ENCODE measurements at places on chromosomes 1 and 21.

DNA sequence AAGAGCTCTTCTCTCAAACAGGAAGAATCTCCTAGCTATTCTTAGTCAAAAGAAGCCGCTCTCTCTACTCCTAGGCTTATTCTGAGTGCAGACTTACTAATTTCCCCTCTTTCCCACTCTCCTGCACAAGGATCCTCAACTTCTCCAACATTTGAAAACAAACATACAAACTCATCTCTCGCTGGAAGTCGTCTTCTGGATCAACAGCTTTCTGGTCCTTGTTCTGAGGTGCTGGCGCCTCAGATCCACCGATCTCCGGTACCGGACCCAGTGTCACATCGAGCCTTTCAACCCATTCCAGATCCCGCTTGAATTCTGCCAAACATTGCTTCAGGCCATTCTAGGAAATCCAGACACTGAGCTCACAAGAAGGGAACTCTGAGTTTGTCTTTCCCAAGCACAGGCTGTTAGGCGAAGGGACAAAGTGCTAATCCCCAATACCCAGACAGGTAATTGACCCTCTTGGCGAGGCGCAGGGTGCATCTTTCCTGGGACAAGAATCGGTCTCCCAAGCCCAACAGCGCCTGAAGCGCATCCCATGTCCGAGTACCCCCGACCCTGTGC is 696 bp downstream of the EBNA1BP2 start:
- no peak for DNase-seq

DNA sequence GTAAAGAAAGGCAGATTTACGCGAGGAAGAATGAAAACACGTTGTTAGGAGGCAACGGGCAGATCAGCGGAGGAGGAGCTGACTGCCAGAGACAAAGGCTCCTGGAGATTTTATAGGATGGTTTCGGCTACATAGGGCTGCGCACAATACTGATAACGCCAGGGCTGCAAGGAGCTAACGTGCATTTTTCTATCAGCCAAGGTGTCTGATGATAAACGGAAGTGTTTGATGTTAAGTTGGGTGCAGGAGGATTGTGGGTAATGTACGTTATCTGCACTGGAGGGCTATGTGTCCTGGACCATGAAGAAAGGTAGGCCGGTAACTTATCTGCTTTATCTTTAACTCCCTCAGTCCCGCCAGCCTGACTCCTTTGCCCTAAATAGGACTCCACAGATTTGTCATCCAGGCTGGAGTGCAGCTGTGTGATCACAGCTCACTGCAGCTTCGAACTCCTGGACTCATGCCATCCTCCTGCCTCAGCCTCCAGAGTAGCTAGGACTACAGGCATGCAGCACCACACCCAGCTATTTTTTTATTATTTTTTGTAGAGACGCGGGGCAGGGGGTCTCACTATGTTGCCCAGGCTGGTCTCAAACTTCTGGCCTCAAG is 29.6 kb downstream of the SETD4 start:
- DNase-seq, result no peak

DNA sequence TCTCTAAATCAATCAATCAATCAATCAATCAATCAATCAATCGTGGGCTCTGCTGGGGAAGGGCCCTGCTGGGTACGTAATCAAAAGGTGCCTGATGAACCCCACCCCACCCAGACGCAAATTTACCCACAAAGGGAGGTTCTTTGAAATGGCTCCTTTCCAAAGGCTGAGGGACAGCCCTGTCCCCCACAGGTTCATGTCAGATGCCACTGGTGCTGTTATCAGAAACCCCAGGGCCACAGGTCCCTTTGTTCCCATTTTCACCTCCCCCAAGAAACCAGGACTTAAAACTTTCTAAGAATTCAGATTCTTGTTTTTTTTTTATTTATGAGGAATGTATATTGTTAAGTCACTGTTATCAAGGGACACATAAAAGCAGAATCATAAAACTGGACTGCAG is 14.2 kb downstream of the CHRNB2 start:
- DNase-seq, result no peak

GRCh38 chr1:34759503-34760357 is at the start of gene GJB4:
TSS of gene GJB4 (plus strand) at chr1:34759740. CDS start at chr1:34761255, 1,515 bp downstream.
- no peak for DNase-seq

DNA sequence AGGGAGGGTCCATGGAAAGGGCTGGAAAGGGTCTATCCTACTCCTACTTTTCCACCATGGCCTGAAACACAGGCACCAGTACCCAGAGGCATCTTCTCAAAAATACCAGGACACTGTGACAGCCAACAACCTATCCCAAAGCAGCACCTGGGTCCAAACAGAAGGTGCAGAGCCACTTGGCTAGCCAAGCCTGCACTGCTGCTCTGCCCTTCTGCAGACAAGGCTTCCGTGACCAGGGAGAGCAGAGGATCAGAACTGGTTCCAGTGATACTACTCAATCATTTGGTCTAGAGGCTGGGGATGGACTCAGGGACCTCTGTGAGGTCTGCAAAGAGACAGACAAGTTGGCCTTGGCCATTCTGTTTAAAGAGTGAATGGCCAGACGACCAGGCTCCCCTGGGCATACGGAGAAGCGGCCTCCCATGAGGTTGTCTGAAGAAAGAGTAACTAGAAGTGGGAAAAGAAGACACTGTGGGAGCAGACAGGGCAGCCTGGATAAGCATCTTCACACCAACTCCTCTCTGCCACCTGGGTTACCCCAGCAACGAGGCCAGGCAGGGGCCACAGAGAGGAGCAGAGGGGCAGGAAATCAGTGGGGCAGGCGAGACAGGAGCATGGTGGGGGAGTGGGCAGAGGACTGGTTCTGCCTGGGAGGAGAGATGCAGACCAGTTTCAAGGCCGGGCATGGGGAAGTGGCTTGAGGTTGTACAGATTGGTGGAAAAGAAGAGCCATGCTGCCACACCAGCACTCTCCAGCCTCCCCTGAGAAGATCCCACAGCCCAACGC is 5.7 kb downstream of the KCNN3 start:
- DNase-seq, result no peak

DNA sequence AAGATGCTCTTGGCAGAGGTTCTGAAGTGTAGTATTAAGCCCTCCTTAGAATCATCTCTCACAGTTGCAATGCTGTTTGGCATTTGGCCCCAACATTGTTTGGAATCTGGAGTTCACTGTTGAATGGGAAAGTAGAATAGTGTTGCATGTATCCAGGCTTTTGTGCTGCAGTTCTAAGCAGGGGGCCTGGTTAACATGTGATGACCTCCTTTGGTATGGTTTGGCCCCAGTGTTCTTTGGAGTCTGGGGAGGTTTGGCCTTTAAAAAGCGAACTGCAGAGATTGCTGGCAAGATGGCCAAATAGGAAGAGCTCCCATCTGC is 61.8 kb upstream of the PLD5 start:
- DNase-seq, result no peak

GRCh38 chr1:26536081-26536480 is 6.5 kb downstream of the RPS6KA1 start:
- no peak for DNase-seq

- DNase-seq, result no peak
Measured at GRCh38 chr21:45974073-45975019, 7.2 kb upstream of the COL6A1 start.

- DNase-seq, result no peak
Measured at GRCh38 chr1:205424901-205425600, 3.2 kb upstream of the LEMD1 start.

DNA sequence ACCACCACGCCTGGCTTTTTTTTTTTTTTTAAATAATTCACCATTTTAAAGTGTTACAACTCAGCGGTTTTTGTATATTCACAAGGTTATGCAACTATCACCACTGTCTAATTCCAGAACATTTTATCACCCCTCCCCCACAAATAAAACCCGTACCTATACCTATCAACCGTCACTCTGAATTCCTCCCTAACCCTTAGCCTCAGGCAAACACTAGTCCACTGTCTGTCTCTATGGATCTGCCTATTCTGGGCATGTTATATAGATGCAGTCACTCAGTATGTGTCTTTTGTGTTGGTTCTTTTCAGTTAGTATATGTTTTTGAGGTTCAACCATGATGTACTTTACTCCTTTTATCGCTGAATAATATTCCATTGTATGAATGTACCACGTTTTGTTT is 19.3 kb upstream of the GRHL3 start:
- no peak for DNase-seq

DNA sequence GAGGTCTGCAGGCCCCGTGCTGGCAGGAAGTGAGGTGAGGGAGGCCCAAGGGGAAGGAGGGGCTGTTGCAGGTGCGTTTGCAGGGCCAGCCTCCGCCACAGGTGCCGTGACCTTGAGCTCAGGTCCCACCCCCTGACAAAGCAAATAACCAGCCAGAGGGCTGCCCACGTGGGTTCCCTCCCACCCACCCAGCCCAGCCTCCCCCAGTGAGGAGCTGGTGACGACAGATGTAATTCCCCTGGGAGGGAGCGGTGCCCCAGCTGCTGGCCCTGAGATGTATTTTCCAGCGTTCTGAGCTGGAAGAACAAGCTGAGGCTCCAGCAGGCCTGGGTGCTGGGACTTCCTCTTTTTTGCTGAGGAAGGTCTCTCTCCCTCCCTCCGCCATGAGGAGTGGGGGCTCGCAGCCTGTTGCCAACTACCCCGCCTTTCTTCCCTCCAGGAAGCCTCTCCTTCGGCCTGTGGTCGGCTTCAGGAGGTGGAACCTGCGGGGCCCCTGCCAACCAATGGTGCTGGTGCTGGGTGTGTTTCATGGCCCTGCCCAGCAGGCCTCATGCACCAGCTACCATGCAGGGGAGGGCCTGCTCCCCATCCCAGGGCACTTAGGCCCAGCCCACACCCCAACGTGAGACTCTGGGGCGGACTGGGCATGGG is 153.2 kb downstream of the PRDM16 start:
- no peak for DNase-seq

- no peak for DNase-seq
Measured at GRCh38 chr1:118117521-118117920, 67.5 kb downstream of the SPAG17 start.

DNA sequence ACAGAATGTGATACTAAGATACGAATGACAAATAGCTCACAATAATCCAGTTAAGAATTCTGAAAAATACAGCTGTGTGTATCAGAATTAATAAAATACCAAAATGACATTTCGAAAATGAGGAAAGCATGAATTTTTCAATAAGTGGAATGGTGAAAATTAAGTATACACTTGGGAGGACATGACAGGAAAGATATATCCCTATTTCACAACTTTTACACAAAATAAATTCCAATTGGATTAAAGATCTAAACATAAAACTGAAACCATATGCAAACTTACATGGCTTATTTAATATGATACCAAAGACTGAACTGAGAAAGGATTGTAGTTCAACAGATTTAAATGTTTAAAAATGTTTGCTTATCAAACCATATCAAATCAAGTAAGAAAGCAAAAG is 510.4 kb upstream of the ADAMTS5 start:
- DNase-seq, result no peak

- no peak for DNase-seq
Measured at GRCh38 chr1:75808921-75809320, 12.2 kb downstream of the MSH4 start.

GRCh38 chr21:21233051-21233450 is 234.8 kb downstream of the NCAM2 start:
- DNase-seq, result no peak

DNA sequence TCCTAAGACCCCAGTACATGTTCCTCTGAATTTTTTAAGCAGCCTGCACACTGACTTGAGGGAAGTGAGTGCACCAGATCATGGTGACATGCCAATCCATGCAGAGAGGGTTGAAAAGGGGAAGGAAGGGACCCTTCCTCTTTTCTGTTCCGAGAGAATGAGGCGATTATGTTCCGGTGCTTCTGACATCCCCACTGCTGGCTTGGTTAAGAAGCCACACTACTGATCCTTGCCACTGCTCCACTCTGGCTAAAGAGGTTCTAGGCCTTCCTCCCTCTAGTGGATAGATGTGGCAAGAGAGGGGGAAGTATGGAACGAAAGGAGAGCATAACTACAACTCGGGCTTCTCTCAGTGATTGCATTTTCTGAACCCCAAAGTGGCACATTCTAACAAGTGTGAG is 1.8 kb upstream of the CYB5R1 start:
- DNase-seq, result no peak

DNA sequence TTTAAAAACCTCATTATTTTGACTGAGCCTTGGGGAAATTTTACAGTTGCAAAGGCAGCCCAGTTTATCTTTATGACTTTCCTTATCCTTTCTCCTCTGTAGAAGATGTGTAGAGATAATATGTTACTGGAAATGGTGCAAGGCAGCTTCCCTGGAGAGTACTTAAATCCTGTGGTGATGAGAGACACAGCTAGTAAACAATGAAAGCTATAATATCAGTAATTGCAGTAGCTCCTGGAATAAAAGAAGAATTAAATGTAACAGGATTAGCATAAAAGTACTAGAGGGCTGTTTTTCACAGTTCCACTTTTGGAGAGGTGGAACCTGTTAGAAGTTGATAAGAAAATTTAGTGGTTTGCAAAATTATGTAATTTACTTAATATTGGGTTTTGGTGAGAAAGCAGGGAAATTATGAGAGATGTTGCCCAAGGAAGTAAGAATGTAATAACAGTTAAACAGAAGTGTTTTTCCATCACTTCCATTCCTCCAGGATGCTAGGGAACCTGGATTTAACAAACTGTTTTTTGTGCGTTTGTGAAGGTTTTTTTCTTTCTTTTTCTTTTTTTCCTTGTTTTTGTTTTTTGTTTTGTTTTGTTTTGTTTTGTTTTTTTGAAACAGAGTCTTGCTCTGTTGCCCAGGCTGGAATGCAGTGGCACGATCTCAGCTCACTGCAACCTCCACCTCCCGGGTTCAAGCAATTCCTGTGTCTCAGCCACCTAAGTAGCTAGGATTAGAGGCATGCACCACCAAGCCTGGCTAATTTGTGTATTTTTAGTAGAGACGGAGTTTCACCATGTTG is 15.7 kb upstream of the EDEM3 start:
- DNase-seq, result no peak

DNA sequence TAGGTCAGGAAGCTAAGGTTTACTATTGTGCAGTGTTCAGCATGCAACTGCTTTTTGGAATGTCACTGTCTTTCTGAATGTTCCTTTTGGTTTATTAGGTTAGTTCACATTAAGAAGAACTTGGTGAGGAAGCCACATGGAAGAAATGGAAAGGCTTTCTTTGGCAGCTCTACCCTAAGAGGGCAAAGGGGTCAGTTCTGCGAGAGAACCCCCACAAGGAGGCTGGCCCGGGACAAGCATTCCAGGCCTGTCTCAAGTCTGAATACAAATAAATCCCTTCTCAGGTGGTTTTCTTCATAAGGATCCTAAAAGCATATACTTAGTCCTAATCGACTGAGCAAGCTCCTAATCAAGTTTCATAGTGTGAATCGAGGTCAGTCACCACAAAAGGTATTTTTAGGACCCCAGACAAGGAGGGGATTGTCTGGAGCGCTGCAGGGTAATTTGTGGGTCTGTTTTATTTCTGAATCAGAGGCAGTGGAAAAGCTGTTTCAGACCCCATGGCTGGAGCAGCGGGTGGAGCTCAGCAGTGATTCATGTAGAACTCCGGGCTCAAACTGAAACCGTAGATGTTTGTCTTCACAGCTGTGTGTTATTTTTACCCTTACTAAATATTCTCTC is 63.3 kb downstream of the ERG start:
- no peak for DNase-seq

DNA sequence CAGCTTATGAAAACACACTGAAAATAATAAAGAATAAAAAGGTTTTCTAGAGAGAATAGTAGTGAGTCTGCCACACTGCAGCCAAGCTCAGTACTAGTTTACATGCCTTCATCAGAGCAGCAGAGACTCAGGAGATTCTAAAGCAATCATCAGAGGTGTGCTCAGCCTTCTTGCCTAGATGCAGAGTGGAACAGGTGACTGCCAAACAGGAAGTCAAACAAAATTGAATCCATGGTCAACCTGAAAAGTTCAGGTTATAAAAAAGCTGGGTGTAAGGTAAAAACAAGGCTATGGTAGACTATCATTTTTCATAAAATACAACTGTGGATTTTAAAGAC is 165.3 kb upstream of the C1orf105 start:
- no peak for DNase-seq
